ENCODE measurements at places on chromosomes 13 and 19. TPM values are rescaled to one million over a fixed set of nuclear protein-coding genes. Genes with fewer than 3 reads are reported as not detected.

The ATP4B gene
- not detected for polyA plus RNA-seq

GRCh38 chr19:39833464-39834286 lies at the start of gene DYRK1B:
DYRK1B (minus strand) TSS chr19:39834162; CDS start chr19:39831867, 2,295 bp downstream.
- no peaks in the 10 kb centered on the region for H3K4me1 ChIP-seq
- H3K36me3 ChIP-seq, result peaks cover 44% of the 10 kb centered on the region
- peak within 1 kb of the TSS; percentile 87 for H3K4me3 ChIP-seq
- H3K27ac ChIP-seq, result peak within 1 kb of the TSS; percentile 87

- no peaks in the 10 kb centered on the region for H3K4me1 ChIP-seq
- H3K36me3 ChIP-seq, result no peaks in the 10 kb centered on the region
- no peak overlapping the region for H3K4me3 ChIP-seq
- H3K27ac ChIP-seq, result no peak overlapping the region
- no peaks in the 10 kb centered on the region for H3K27me3 ChIP-seq
Observed at GRCh38 chr19:51317968-51318367, 6.5 kb downstream of the IGLON5 start.

- H3K27ac ChIP-seq, result no peak overlapping the region
- peaks cover 36% of the 10 kb centered on the region for H3K27me3 ChIP-seq
- peak overlapping the region; percentile 50 for H3K4me3 ChIP-seq
- H3K4me1 ChIP-seq, result no peaks in the 10 kb centered on the region
- no peaks in the 10 kb centered on the region for H3K36me3 ChIP-seq
Observed at GRCh38 chr19:46016426-46017094, 6.3 kb downstream of the PGLYRP1 start.

DNA sequence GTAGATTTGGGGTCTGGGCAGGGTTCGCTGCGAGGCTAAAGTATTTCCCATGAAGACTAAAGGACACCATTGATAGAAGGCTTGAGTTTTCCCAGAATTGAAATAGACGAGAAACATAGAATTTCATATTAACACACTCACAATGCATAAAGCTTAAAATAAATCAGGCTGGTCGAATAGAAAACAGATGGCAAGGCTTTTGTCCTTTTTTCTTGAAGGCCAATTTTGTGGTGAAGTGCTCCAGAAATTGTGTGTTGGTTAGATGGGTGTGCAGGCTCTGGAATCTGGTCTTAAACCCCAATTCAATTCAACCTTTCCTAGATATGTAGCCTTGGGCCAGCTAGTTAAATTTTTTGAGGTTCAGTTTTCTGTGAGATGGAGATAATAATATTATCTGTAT lies 56.9 kb upstream of the LRCH1 start:
- no peaks in the 10 kb centered on the region for H3K36me3 ChIP-seq
- peaks cover 13% of the 10 kb centered on the region for H3K4me1 ChIP-seq
- DNase-seq, result no peak

- no peak for DNase-seq
- no peak overlapping the region for H3K27ac ChIP-seq
- peaks cover 3% of the 10 kb centered on the region for H3K4me1 ChIP-seq
- H3K4me3 ChIP-seq, result no peak overlapping the region
- no peaks in the 10 kb centered on the region for H3K27me3 ChIP-seq
Observed at GRCh38 chr19:18346091-18346490, 5.7 kb downstream of the PGPEP1 start.

- H3K4me1 ChIP-seq, result no peaks in the 10 kb centered on the region
- H3K4me3 ChIP-seq, result no peak overlapping the region
- no peak for DNase-seq
- H3K36me3 ChIP-seq, result no peaks in the 10 kb centered on the region
- H3K27me3 ChIP-seq, result no peaks in the 10 kb centered on the region
- no peak overlapping the region for H3K27ac ChIP-seq
Observed at GRCh38 chr19:9507285-9507684, 8.9 kb upstream of the ZNF560 start.

DNA sequence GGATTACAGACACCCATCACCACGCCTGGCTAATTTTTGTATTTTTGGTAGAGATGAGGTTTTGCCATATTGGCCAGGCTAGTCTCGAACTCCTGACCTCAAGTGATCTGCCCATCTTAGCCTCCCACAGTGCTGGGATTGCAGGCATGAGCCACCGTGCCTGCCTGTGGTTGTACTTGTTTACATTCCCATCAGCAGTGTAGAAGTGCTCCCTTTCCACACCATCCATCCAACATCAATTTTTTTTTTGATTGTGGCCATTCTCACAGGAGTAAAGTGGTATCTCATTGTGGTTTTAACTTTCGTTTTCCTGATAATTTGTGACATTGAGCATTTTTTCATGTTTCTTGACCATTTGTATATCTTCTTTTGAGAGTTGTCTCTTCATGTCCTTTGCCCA lies 1019.4 kb upstream of the SLC10A2 start:
- no peak overlapping the region for H3K4me3 ChIP-seq
- H3K4me1 ChIP-seq, result no peaks in the 10 kb centered on the region
- DNase-seq, result no peak
- H3K27ac ChIP-seq, result no peak overlapping the region
- H3K36me3 ChIP-seq, result no peaks in the 10 kb centered on the region
- H3K27me3 ChIP-seq, result no peaks in the 10 kb centered on the region

- H3K36me3 ChIP-seq, result no peaks in the 10 kb centered on the region
- DNase-seq, result peak; percentile 53
- H3K27me3 ChIP-seq, result no peaks in the 10 kb centered on the region
- H3K4me3 ChIP-seq, result peak overlapping the region; percentile 50
- H3K4me1 ChIP-seq, result peaks cover 25% of the 10 kb centered on the region
- peak overlapping the region; percentile 94 for H3K27ac ChIP-seq
Observed at GRCh38 chr13:95676105-95676761, 706 bp upstream of the DNAJC3 start.

All from cardiac muscle cell (in vitro differentiated cells and primary cell).